ENCODE measurements at places on chromosomes 16 and 17. TPM values are rescaled to one million over a fixed set of nuclear protein-coding genes. Genes with fewer than 3 reads are reported as not detected.

Gene SPN
- total RNA-seq: 1.1 TPM

- no peak for DNase-seq
- peaks cover 73% of the 10 kb centered on the region for H3K4me1 ChIP-seq
- no peaks in the 10 kb centered on the region for H3K36me3 ChIP-seq
- no peak overlapping the region for H3K27ac ChIP-seq
- no peaks in the 10 kb centered on the region for H3K27me3 ChIP-seq
Observed at GRCh38 chr17:77456951-77457548, 316.3 kb downstream of the SEC14L1 start.

DNA sequence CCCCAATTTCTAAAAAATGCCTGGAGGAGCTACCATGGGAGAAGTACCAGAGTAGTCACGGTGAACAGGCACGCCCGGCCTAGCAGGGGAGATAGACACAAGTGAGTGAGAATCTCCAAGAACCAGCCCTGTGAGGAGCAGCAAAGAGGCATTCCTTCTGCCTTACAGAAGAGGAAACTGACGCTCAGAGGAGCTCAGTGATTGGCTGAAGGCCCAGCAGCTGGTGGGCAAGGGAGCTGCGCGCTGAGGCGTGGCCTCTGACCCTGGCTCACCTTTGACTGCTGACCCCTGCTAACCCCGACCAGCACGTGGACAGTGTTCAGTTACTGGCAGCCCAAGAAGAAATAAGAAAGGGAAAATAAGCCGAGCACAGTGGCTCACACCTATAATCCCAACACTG is 1.8 kb downstream of the C16orf96 start:
- H3K27ac ChIP-seq: no peak overlapping the region
- H3K4me1 ChIP-seq: no peaks in the 10 kb centered on the region
- no peak overlapping the region for H3K4me3 ChIP-seq
- H3K27me3 ChIP-seq: no peaks in the 10 kb centered on the region

- DNase-seq: no peak
- no peaks in the 10 kb centered on the region for H3K4me1 ChIP-seq
- H3K36me3 ChIP-seq: peaks cover 42% of the 10 kb centered on the region
- H3K27me3 ChIP-seq: no peaks in the 10 kb centered on the region
Observed at GRCh38 chr16:27362570-27363245, 39.3 kb upstream of the IL21R start.

DNA sequence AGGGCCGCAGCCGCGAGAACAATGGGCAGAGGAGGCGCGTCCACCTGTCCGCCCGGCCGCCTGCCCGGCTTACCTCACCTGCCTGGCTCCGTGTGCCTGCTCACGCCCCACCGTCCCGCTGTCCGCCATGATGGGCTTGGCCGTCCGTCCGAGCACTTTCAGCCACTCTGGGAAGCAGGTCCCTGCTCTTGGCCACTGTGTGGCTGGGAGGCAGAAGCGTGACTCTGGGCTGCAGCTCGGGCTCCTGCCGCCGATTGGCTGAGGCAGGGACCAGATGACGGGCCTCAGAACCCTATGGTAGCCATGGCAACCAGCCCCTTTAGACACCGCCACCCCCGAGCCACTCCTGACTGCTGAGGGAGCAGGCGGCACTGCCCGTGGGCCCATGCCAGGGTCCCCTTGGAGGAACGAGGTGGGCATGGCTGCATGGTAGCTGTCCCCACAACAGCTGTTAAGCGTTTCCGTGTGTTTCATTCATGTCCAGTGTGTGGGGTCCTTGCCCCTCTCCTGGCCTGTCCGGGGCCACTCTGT is 8.9 kb upstream of the AXIN1 start:
- no peak overlapping the region for H3K4me3 ChIP-seq
- H3K36me3 ChIP-seq: peaks cover 3% of the 10 kb centered on the region
- no peak for DNase-seq

DNA sequence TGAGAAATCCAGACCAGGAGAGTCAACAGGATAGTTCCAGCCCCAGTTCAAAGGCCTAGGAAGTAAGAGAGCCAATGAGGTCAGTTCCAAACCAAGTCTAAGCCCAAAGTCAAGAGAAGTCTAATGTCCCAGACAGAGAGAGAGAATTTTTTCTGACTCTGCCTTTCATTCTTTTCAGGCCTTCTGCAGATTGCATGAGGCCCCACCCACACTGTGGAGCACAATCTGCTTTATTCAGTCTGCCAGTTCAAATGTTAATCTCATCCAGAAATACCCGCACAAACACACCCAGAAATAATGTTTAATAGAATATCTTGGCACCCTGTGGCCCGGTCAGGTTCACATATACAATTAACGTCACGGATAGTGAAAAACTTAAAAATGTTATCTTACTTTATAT is 962.4 kb upstream of the SOX9 start:
- H3K4me1 ChIP-seq: no peaks in the 10 kb centered on the region
- H3K4me3 ChIP-seq: no peak overlapping the region
- no peaks in the 10 kb centered on the region for H3K27me3 ChIP-seq
- H3K36me3 ChIP-seq: no peaks in the 10 kb centered on the region
- DNase-seq: no peak

DNA sequence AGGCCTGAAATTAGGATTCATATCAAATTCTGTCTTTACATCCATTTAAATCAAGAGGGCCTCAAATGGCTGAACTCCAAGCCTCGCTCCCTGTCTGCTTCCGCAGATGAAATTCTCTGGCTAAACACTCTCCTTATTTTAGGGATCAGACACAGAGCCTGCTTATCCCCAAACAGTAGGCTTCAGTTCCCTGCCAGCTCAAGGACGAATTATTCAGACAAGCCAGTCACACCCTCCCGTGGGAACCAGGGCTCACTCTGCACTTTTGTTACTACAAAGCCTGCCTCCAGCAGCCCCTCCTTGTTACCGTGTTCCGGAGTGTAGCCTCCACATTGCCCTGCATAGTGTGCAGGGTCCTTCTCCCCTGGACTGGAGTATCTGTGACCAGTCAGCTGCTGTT is 46.6 kb upstream of the LCMT1 start:
- DNase-seq: no peak
- H3K27ac ChIP-seq: peak overlapping the region; percentile 94
- H3K36me3 ChIP-seq: no peaks in the 10 kb centered on the region
- no peaks in the 10 kb centered on the region for H3K27me3 ChIP-seq
- H3K4me1 ChIP-seq: peaks cover 5% of the 10 kb centered on the region

- DNase-seq: no peak
- H3K4me3 ChIP-seq: no peak overlapping the region
- no peak overlapping the region for H3K27ac ChIP-seq
- no peaks in the 10 kb centered on the region for H3K4me1 ChIP-seq
Observed at GRCh38 chr17:28675490-28675889, 13.5 kb downstream of the SUPT6H start.

Data from heart left ventricle (tissue), 16 donors.